ENCODE measurements at places on chromosomes 7 and 10. TPM values are rescaled to one million over a fixed set of nuclear protein-coding genes. Genes with fewer than 3 reads are reported as not detected.

The LRGUK gene
- total RNA-seq, result 1.0 TPM

The CABCOCO1 gene
- total RNA-seq, result 0.30 TPM

DNA sequence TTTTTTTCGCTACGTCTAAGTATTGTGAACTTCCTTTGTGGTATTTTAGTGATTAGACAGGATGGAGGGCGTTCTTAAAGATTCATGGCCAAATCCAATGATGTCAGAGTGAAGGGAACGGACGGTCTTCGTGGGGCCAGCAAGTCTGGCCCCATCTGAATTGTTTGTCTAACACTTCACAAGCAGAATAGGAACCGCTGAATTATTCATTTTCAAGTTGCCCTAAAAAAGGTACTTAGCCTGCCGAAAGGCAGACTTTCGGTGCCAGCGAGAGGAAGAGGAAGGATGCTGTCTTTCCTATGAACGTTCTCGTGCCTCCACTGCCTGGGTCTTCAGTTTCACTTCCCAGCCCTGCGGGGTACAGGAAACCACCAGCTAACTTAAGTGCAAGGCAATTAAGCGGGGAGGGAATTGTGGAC lies 145.7 kb upstream of the SH2B2 start:
- DNase-seq, result no peak

- DNase-seq, result no peak
These were observed 11.8 kb downstream of the MAD1L1 start for GRCh38 chr7:2220954-2221353.

The PRSS2 gene
- total RNA-seq, result not detected

The CAMK2B gene
- total RNA-seq, result 2.4 TPM

The STOX1 gene
- total RNA-seq, result 8.8 TPM

GRCh38 chr10:109988212-109988596 lies 19.6 kb upstream of the ADD3 start:
- no peak for DNase-seq

- DNase-seq, result no peak
These were observed 68.8 kb upstream of the SDK1 start for GRCh38 chr7:3232228-3232627.

- DNase-seq, result no peak
These were observed 43.1 kb downstream of the DENND2A start for GRCh38 chr7:140597428-140597949.

The POR gene
- total RNA-seq, result 123 TPM

DNA sequence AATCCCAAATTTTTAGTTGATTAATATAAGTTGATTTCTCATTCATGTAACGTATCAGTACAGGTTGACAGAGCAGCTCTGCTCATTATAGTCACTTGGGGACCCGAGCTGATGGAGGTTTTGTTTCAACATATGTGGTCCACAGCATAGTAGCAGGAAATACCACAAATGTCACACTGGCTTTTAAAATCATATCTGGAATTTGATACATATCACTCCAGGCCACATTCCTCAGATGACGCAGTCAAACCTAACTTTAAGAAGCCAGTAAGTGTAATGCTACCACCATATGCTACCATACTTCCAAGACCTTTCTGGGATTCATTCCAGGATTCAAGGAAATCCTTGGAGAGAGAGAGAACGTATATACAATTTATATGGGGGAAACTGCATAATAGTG lies 156.3 kb downstream of the PHF14 start:
- DNase-seq, result no peak

The SSC4D gene
- total RNA-seq, result 1.1 TPM

The BMS1 gene
- total RNA-seq, result 27.7 TPM

GRCh38 chr10:31508882-31509281 lies 189.9 kb downstream of the ZEB1 start:
- DNase-seq, result no peak

- no peak for DNase-seq
These were observed 32.8 kb downstream of the SLC26A4 start for GRCh38 chr7:107693396-107693795.

The MRPS24 gene
- total RNA-seq, result 109 TPM

DNA sequence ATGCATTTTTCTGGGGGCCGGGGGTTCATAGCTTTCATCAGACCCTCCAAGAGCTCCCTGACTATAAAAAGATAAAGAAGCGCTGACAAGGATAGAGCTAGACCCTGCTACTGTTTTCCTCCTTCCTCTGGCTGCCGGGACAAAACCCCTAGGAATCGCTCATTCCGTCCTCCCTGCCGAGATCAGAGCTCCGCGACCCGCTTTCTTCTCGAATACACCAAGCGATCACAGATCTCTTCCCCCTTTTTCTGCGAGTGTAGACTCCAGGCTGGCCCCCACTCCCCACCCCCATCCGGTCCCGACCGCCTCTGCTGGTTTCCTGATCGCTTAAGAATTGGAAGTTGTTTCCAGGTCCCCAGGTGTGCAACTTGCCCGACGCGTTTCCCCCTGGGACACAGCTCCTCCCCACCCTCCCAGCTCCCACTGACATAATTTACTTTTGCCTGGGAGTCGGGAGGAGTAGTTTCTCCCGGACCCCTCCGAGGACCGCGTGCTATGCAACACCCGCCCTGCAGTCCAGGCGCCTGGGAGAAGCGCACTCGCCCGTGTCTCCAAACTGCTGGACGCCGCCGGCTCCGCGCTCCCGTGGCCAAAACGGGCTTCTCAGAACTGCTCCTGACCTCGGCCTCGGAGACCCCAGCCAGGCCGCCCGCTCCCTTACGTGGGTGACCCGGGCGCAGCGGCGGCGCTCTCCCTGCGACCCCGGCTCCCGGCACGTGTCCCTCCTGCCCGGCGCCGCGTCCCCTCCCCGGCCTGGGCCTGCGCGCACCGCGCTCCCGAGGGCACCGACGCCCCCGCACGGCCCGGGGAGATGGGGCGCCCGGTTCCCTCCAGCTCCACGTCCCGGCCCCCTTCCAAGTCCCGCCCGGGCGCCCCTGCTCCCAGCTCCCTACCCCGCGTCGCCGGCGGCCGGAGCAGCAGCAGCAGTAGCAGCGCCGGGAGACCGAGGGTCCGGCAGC lies 552 bp downstream of the IL15RA start:
- peak; percentile 28 for DNase-seq

The STEAP1B gene
- 9.5 TPM for total RNA-seq

The NODAL gene
- total RNA-seq, result not detected

GRCh38 chr10:78455811-78456210 lies 422.1 kb downstream of the RPS24 start:
- no peak for DNase-seq

The ARHGEF5 gene
- total RNA-seq, result 2.7 TPM

The ZNF716 gene
- total RNA-seq, result not detected

DNA sequence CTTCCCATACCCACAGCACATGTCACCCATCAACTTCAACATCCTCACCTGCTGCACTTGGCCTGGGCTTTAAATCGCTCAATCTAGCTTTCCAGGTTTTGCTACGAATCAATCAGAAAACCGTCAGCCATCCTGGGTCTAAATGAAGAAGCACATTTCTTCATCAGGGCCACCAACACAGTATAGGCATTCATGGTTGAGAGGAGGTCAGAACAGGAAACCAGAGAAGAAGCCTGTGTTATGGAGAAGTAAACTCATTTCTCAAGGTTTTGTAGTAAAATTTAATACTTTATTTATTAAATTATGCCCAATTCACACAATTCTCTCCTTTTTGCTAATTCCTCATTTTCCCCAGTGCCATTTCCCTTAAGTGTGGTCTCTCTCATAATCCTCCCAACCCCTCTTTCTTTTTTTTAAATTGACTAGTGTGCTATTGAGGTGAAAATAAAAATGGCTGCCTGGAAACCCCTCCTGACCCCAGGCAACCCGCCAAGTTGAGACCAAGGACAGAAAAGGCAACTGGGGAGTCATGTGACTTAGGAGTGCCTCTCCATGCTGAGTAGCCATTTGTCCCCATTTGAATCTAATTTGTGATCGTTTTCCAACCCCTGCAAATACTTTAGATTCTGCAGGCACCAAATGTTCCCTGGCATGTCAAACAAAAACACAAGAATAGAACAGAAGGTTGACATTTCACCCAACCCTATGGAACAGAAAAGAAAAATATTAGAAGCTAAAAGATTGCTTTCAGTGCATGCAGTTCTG lies 181.1 kb upstream of the NAMPT start:
- DNase-seq, result no peak

The NRCAM gene
- 35.0 TPM for total RNA-seq

The LLCFC1 gene
- total RNA-seq, result not detected

DNA sequence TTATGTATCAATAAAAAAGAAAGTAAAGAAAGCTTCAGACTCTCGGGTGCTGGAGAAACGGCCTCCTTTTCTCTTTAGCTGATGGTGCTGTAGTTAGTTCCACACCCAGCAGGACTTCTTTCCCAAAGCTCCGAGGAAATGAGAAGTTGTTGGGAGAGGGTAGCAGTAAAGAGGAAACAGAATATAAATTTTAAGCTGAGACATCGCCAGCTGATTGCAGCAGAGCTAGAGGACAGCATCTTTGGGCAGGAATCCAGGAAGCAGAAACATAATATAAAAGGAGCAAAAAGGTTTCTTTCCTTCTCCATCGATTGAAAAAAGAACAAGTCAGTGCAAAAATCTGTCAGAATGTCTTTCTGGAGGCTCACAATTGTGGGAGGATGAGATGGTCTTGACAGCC lies 616.9 kb upstream of the FOXK1 start:
- no peak for DNase-seq

The ANXA8 gene
- not detected for total RNA-seq

DNA sequence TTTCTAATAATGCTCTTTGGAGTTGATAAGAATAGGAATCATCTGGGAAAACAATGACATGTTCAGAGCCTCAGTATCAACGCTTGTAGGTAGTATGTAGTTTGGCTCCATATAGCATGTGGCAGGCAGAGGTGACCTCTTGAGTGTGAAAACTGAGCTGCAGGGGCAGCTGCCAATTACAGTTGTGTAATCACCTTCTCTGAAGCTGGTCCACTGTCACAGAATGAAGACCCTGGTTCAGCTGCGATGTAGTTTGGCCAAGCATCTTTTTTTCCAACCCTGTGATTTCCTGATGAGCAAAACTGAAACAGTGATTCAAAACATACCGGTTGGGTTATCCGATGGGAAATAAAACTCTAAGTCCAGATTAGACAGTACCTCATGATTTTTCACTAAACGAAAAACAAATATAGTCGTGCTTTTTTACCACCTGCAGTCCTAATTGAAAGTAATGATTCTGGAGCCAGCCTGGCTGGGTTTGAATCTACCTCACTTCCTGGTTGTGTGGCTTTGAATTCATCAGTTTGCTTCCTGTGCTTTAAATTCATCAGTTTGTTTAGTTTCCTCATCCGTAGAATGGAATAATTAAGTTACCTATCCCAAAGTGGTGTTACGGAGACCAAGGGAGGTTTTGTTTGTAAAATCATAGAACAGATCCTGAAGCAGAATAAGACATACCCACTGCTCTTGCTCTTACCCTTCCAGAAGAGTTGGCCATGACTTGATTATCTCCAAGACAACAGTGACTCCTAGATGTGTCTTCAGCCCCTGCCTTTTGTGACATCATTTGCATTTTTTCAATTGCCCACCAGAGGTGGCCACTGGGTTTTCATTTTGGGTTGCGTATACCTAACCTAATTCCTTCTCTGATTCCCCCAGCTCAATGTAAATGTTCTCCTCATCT lies 87.4 kb downstream of the CELF2 start:
- no peak for DNase-seq

The THSD7A gene
- total RNA-seq, result 5.5 TPM

The ANKRD61 gene
- total RNA-seq, result 0.80 TPM

The H2BK1 gene
- not detected for total RNA-seq

DNA sequence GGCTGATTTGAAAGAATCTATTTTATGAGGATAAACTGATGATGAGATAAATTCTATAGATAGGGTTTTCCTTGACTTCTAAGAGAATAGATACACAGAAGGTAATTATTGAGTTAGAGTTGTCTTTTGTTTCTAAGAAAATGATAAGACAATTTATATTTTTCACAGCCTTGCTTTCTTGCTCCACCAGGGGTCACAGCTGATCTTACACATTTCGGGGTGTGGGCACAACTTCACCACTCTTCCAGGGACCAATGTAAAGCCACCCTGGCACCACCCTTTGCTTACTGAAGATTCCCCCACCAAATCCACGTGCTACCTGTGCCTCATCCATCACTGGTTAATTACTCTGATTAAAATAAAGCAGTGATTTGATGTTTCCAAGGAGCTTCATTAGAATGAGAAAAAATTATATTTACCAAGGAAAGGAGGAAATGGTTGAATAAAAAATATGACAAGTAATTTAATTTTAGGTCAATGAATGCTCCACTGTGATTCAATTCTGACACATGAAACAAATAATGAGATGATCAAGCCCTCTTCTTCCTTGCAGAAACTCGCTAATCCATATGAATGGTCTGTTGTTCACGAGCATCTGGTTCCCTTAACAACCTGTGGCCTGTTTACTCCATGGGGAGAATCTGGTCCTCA lies 177.3 kb upstream of the TNS3 start:
- no peak for DNase-seq

GRCh38 chr7:80449836-80450235 lies 62.0 kb downstream of the GNAT3 start:
- DNase-seq, result no peak

The MRLN gene
- total RNA-seq, result not detected

DNA sequence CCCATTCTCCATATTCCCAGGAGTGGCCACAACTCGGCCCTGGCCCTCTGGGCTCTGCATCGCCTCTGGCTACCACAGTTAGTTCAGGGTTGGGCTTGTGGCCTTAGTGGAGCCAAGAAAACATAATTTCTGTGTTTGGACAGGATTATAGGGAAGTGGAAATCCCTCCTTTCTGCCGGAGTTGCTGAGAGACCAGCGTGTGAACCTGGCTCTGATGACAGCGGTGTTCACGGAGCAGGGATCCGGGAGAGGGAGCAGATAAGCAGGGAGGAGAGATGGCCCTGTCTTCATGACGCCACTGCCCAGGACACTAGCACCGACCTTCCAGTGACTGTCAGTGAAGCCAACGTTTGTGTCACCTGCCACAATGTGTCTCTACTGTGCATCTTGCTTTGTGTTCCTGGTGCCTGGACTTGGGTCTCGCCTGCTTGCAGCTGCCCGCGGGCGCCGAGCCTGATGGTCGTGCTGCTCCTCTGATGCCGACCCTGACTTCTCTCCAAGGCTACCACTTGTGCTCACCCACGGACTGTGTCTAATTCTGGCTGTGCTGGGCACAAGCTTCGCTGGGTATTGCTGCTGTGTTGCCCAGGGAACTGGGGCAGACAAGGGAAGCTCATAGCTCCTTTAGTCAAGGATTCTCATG lies 67.0 kb upstream of the VIPR2 start:
- no peak for DNase-seq

- DNase-seq, result no peak
These were observed 130.9 kb downstream of the KCNMA1 start for GRCh38 chr10:77506517-77507200.

GRCh38 chr7:146115851-146116520 lies 615 bp upstream of the CNTNAP2 start:
- peak; percentile 92 for DNase-seq

DNA sequence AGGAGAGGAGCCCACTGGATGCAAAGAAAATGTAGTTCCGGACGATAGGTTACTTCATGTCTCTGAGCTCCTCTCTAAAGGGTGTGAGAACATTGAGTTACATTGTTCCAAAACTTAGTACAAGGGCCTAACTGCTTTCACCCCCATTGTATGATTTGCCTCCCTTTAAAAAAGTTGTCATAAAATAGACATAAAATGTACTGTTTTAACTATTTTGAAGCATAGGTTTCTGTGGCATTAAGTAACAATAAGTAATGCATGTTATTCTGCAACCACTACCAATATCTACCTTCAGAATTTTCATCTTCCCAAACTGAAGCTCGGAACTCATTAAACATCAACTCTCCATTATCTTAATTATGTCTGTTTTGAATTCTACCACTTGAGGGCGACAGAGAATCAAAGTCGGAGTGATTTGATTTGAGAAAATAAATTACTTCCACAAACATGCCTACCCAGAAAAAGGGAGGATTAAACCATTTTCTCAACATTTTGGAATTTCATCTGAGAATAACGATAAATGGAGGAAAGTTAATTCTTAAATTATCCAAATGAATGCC lies 2.7 kb downstream of the IGFBP1 start:
- DNase-seq, result no peak

GRCh38 chr10:20004087-20004523 lies 187.9 kb downstream of the PLXDC2 start:
- DNase-seq, result no peak
